ENCODE measurements at places on chromosomes 13 and 19.

GRCh38 chr13:50203256-50203941, 188.2 kb downstream of the KCNRG start:
- no peaks in the 10 kb centered on the region for H3K36me3 ChIP-seq
- H3K4me3 ChIP-seq, result no peak overlapping the region
- H3K27ac ChIP-seq, result no peak overlapping the region
- H3K27me3 ChIP-seq, result no peaks in the 10 kb centered on the region
- peaks cover 39% of the 10 kb centered on the region for H3K4me1 ChIP-seq
- no peak for DNase-seq

GRCh38 chr19:47370045-47370611, 21.0 kb downstream of the DHX34 start:
- H3K27ac ChIP-seq, result peak overlapping the region; percentile 88
- peaks cover 10% of the 10 kb centered on the region for H3K36me3 ChIP-seq
- no peak overlapping the region for H3K4me3 ChIP-seq
- H3K27me3 ChIP-seq, result no peaks in the 10 kb centered on the region
- DNase-seq, result no peak

- no peak overlapping the region for H3K27ac ChIP-seq
- peaks cover 5% of the 10 kb centered on the region for H3K27me3 ChIP-seq
- H3K4me1 ChIP-seq, result peaks cover 9% of the 10 kb centered on the region
- no peak overlapping the region for H3K4me3 ChIP-seq
- DNase-seq, result no peak
Measured at GRCh38 chr13:98044301-98044700, 90.8 kb downstream of the IPO5 start.

GRCh38 chr13:96822895-96823294, 171.4 kb downstream of the OXGR1 start:
- DNase-seq, result no peak
- no peaks in the 10 kb centered on the region for H3K4me1 ChIP-seq
- H3K27me3 ChIP-seq, result no peaks in the 10 kb centered on the region
- no peak overlapping the region for H3K4me3 ChIP-seq
- H3K27ac ChIP-seq, result no peak overlapping the region

GRCh38 chr19:49390929-49391359, 2.9 kb downstream of the KASH5 start:
- no peak overlapping the region for H3K4me3 ChIP-seq
- peaks cover 4% of the 10 kb centered on the region for H3K4me1 ChIP-seq
- no peak overlapping the region for H3K27ac ChIP-seq
- no peaks in the 10 kb centered on the region for H3K36me3 ChIP-seq
- no peak for DNase-seq
- H3K27me3 ChIP-seq, result peaks cover 26% of the 10 kb centered on the region

DNA sequence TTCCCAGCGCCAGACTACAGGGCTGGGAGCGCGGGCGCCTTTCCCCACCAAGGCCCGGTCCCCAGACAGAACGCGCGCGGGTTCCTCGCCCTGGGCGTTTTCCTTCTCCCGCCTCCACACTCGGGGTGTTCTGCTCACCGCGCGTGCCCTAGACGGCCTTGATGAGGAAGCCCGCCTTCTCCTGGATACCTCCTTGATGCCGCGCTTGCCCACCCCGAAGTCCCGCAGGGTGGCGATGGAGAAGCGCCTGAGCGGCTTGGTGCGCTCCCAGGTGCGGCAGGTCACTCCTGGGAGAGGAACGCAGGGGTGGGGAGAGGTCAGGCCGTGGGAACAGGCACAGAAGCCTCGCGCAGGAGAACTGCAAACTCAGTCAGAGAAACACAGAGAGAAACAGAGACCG, 34.8 kb downstream of the CYP2B6 start:
- no peak overlapping the region for H3K27ac ChIP-seq
- no peaks in the 10 kb centered on the region for H3K4me1 ChIP-seq
- H3K36me3 ChIP-seq, result no peaks in the 10 kb centered on the region

- H3K27ac ChIP-seq, result no peak overlapping the region
- peaks cover 40% of the 10 kb centered on the region for H3K4me1 ChIP-seq
- peak overlapping the region; percentile 96 for H3K4me3 ChIP-seq
- no peaks in the 10 kb centered on the region for H3K27me3 ChIP-seq
- no peak for DNase-seq
Measured at GRCh38 chr13:100090861-100091260, 2.0 kb downstream of the PCCA start.

GRCh38 chr13:111202745-111203144, 87.6 kb downstream of the ARHGEF7 start:
- H3K4me1 ChIP-seq, result peaks cover 63% of the 10 kb centered on the region
- peak overlapping the region; percentile 78 for H3K4me3 ChIP-seq
- no peaks in the 10 kb centered on the region for H3K27me3 ChIP-seq
- DNase-seq, result no peak
- peaks cover 20% of the 10 kb centered on the region for H3K36me3 ChIP-seq

DNA sequence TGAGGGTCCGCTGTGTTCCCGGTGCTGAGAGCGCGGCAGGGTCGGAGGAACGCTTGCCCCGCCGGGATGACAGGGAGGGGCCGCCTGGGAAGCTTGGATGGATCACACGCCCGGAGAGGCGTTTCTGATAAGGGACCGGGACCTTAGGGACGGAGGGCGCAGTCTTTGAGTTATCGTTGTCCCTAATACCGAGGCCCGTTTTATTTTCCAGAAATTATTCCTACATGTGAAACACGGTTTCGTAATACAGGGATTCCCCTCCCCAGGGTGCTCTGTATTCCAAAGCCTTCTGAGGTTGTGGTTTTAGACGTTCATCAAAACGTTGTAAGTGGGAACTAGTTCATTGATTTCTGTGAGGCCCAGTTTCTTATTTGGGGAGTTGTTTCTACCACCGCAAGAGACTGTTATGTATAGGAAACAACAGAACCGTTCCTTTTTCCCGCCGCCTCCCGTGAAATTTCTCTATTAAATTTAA, 752 bp downstream of the PDCD5 start:
- no peak for DNase-seq
- peak overlapping the region; percentile 77 for H3K27ac ChIP-seq
- H3K4me1 ChIP-seq, result peaks cover 10% of the 10 kb centered on the region
- H3K36me3 ChIP-seq, result peaks cover 21% of the 10 kb centered on the region

DNA sequence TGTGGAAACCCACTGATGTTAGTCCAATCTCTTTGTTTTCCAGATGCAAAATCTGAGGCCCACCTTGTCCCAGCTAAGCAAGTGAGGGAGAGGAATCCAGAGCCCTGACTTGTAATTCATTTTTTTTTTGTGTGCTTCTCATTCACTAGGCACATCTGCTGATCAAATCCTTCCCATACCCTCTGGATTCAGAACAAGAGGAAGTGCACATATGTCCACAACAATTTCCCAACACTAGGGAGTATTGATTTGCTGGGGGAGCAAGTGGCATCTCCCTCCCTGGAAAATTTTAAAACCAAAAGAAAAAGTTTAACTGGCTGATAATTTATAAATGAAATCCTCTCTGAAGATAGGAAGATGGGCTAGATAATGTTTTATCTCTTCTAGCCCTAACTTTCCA, 94.6 kb upstream of the RFC3 start:
- no peaks in the 10 kb centered on the region for H3K36me3 ChIP-seq
- H3K27ac ChIP-seq, result no peak overlapping the region
- no peaks in the 10 kb centered on the region for H3K27me3 ChIP-seq
- H3K4me1 ChIP-seq, result peaks cover 8% of the 10 kb centered on the region

DNA sequence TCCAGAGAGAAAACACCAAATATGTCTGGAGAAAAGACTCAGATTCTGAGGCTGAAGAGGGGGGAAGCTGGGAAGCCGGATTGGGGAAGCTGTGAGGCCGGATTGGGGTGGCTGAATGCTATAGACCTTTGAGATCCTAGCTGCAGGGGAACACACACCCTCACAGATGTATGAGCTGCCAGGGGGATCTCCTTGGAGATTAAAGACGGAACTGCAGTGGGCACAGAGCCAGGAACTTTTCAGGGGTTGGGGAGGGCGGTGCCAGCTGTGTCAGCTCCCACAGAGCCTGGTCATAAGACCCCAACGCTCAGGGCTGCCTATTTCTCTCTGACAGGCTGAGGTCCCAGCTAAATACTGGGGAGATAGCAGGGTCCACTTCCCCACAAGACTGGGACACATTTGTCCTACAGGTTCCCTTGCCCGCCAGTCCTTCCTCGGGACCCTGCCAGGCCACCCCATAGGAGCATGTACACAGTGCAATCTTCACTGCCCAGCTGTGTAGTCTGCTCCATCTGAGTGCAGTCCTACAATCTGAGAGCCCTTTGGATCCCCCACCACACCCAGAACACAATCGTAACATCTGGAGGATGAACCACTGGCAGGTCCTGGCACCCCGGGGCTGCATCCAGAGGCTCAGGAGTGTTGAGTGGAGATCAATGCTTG, 1893.9 kb downstream of the PCDH9 start:
- peaks cover 10% of the 10 kb centered on the region for H3K4me1 ChIP-seq
- DNase-seq, result no peak
- no peak overlapping the region for H3K4me3 ChIP-seq

DNA sequence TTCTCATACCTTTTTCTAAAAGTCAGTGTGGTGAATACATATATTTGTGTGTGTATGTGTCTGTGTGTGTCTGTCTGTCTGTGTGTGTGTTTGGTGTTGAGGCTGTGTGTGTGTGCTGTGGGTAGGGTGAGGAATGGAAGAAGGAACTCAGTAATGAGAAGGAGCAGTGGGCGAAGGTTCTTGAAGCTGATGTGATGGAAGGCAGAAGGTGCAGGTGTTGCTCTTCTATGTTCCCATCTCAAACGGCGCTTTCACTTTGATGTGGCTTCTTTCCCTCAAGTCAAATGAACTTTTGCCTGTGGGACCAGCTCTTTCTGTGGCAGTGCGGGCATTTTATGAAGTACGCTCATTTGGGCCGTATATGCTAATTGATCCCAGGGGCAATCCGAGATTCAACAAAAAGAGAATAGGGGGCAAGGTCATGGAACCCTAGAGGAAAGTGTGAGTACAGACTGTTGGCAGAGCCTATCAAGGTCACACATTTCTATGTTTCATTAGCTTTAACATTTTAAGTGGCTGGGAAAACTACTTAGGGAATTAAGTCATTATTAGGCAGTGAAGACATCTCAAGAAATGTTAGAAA, 15.2 kb downstream of the BIVM start:
- peaks cover 35% of the 10 kb centered on the region for H3K36me3 ChIP-seq
- no peaks in the 10 kb centered on the region for H3K27me3 ChIP-seq
- no peak for DNase-seq
- no peak overlapping the region for H3K4me3 ChIP-seq
- no peaks in the 10 kb centered on the region for H3K4me1 ChIP-seq
- no peak overlapping the region for H3K27ac ChIP-seq

DNA sequence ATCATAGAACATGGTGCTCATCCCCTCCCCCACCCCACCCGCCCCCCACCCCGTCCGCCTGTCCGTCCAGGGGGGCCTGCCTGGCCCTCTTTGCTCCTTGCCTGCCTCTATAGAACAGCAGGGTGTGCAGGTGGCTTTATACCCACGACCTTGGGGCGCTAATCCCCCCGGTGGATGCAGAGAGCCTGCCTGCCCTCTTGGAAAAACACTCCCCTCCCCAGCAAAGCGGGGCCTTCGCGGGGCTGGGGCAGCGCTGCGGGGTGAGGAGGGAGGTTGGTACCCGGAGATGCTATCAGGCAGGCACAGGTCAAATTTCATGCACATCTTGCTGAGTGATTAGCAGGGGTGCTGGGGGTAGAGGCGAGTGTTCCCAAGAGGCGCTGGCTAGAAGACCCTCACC, 21.9 kb downstream of the RFX1 start:
- no peaks in the 10 kb centered on the region for H3K27me3 ChIP-seq
- no peak overlapping the region for H3K27ac ChIP-seq
- H3K4me1 ChIP-seq, result peaks cover 11% of the 10 kb centered on the region
- H3K36me3 ChIP-seq, result peaks cover 6% of the 10 kb centered on the region
- no peak for DNase-seq

DNA sequence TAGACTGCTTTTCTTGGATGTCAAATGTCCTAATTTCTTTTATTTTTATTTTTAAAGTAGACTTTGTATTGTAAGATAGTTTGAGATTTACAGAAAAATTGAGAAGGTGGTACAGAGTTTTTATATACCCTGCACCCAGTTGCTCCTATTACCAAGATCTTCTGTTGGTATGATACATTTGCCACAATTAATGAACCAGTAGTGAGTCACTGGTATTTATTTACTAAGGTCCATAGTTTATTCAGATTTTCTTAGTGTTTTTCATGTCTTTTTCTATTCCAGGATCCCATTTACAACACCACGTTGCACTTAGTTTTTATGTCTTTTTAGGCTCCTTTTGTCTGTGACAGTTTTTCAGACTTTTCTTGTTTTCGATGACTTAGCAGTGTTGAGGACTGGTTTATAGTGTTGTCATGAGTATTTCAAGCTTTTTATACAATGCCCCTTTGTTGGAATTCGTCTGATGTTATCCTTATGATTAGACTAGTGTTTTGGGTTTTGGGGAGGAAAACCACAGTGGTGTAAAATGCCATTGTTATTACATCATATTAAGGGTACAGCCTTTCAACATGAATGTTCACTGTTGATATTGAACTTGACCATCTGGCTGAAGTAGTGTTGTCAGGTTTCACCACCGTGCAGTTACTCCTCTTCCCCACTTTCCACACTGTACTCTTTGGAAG, 35.9 kb downstream of the COG3 start:
- H3K27ac ChIP-seq, result peak overlapping the region; percentile 36
- no peak for DNase-seq
- no peak overlapping the region for H3K4me3 ChIP-seq
- H3K36me3 ChIP-seq, result peaks cover 56% of the 10 kb centered on the region
- H3K4me1 ChIP-seq, result peaks cover 6% of the 10 kb centered on the region

- H3K4me1 ChIP-seq, result peaks cover 5% of the 10 kb centered on the region
- no peaks in the 10 kb centered on the region for H3K36me3 ChIP-seq
- no peaks in the 10 kb centered on the region for H3K27me3 ChIP-seq
- H3K4me3 ChIP-seq, result no peak overlapping the region
- DNase-seq, result no peak
Measured at GRCh38 chr13:104843401-104843800, 1692.1 kb downstream of the EFNB2 start.

DNA sequence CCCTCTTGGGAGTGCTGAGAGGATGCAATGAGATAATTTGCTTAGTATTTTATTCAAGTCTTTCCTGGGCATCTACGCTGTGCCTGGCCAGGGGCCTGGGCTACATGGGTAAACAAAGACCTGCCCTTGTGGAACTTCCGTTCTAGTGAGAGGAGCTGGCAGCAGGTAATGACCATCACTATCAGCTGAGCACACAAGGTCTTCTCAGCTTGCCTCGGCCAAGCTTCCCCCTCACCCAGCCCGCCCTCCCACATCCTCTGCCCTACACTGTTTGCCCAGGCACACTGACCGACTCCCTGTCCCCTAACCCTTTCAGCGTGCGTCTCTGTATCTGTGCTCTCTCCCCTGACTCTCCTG, 8.6 kb upstream of the FKRP start:
- DNase-seq, result no peak
- H3K4me3 ChIP-seq, result no peak overlapping the region
- peaks cover 3% of the 10 kb centered on the region for H3K36me3 ChIP-seq
- peaks cover 23% of the 10 kb centered on the region for H3K4me1 ChIP-seq
- no peaks in the 10 kb centered on the region for H3K27me3 ChIP-seq

DNA sequence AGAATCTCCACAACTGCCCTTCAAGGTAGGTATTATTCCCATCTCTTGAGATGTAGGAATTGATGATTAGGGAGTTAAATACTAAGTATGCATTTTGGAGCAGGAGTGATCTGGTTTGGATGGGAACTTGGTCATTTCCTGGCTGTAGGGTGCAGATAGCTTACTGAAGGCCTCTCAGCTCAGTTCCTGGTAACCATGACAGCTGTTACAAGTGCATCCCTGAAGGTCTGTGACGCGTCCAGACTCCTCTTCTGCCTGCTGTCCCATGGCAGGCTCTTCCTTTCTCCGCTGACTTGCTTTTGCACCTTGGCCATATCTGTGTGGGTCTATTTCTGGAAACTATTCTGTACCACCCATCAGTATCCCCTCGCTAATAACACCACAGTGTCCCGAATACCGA, 387.8 kb downstream of the ZNF536 start:
- no peak for DNase-seq
- H3K27me3 ChIP-seq, result no peaks in the 10 kb centered on the region
- H3K4me1 ChIP-seq, result no peaks in the 10 kb centered on the region
- H3K27ac ChIP-seq, result no peak overlapping the region
- H3K36me3 ChIP-seq, result no peaks in the 10 kb centered on the region

GRCh38 chr19:31232871-31233270, 116.4 kb downstream of the TSHZ3 start:
- H3K27ac ChIP-seq, result no peak overlapping the region
- H3K36me3 ChIP-seq, result no peaks in the 10 kb centered on the region
- no peak for DNase-seq
